ENCODE measurements at places on chromosomes 16 and 17.

DNA sequence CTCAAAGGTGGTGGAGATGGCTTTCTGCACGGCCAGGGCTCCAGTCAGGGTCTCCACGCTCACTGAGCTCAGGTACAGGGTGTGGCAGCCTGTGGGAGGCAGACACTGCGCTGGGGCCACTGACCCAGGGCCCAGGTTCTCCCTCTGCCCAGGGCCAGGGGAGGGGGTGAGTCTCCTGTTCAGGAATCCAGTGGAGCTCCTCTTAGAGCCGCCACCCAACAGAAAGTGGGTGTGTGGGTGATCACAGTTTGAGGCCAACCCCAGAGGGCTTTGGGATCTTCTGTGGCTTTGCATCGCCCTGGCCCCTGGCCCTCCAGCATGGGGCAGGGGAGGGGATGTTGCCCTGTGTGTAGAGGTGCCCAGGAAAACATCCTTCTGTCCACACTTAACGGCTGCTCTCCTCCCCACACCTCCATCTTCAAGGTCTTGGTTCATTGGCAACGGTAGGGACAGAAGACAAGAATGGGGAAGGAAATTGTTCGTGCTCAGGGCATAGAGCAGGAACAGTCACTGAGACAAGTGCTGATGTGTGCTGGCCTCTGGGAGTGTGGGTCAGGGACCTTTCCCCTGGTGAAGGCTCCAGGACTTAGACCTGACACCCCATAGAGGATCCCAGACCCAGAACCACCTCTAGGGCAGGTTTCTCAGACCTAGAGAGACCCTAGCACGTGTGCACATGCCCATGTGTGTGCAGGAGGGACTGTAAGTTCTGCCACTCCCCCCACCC lies 21.5 kb downstream of the TNS4 start:
- no peak for DNase-seq

DNA sequence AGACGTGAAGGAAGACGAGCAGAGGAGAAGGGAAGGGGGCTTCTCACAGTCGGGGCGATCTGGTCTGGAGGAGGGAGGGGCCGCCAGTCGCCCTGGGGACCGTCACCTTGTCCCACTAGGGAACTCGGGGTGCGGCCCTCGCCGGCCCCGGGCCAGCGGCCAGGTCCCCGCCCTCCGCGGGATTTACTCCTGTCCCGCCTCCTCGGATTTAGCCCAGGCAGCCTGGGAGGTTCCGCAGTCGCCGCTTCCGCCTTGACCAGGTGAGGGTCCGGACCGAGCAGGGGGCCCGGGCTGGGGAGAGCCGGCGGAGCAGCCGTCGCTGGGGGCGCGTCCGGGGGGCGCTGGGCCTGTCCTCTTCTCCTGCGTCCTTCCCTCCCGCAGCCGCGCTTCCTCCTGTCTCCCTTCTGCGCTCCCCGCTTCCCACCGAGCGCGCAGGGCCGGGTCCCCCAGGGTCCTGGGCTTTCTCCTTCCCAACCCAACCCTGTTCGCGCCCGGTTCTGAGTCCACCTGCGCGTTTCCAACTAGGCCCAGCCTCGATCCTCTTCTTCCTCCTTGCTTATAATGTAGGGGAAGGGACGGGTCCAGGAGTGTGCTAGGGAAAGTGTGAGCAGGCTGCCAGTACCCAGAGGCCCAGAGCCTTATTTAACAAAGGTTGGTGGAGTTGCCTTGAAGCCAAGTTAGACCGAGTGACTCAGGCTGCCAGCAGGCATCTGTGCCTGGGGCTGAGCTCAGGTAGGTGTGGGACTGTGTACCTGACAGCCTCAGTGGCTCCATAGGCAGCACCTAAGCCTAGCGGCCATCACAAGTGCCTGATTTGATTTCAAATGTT lies at the start of gene TNK1:
TSS of gene TNK1 (plus strand) at position 235 of the 829 bp plus-strand sequence. CDS start 1,838 bp downstream, outside the sequence.
- DNase-seq = no peak

DNA sequence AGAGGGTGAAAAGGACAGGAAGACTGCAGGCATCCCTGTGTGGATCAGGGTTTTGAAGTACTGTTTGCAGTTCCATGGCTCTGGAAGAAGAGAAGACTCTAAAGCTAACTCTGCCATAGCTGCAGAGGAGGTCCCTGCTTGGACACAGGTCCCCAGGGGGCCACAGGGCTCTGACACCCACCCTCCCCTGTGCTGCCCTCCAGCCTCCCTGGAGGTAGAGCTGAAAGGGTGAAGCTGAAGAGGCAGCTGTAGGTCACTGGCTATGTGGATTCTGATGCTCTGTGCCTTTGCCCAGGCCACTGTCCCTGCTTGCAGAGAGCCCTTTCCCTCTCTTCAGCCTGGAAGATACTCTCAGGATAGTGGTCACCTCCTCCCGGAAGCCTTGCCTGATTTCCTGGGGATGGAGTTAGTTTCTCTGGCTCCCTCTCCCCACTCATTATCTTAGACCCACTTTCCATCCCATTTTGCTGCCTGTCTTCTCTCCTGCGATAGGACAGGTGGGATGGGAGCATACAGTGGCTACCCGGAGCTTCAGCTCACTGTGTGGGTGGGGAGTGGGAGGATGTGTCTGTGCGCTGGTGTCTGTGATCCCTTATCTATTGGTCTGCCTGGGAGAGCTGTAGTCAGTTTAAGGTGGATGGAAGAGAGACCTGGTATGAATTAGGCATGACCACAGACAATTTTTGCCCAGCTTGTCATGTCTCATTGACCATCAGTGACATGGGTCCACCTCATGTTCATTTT lies 89.8 kb upstream of the TMEM97 start:
- no peak for DNase-seq

DNA sequence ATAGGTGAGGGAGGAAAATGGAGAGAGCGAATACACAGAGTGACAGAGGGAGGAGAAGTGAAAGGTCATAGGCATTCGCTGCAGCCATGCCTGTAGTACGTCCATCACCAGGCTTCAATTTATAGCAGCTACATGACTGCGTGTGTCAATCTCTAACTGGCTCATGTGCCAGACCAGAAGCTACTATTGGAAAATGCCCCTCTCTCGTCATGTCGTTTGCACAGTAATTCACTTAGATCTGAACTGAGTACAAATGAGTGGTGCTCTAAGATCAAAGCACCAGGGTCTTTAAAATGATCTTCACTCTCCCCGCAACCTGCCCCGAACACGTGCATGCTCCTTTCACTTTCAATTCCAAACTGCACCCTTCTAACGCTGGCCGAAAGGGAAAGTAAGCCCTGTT lies 51.3 kb downstream of the ADCY9 start:
- DNase-seq = no peak

- DNase-seq = no peak
Measured at GRCh38 chr16:87897521-87898505, 28.5 kb upstream of the SLC7A5 start.

- no peak for DNase-seq
Measured at GRCh38 chr17:7992924-7993323, 9.5 kb upstream of the GUCY2D start.

- DNase-seq = no peak
Measured at GRCh38 chr17:5500247-5500588, 13.9 kb downstream of the MIS12 start.

DNA sequence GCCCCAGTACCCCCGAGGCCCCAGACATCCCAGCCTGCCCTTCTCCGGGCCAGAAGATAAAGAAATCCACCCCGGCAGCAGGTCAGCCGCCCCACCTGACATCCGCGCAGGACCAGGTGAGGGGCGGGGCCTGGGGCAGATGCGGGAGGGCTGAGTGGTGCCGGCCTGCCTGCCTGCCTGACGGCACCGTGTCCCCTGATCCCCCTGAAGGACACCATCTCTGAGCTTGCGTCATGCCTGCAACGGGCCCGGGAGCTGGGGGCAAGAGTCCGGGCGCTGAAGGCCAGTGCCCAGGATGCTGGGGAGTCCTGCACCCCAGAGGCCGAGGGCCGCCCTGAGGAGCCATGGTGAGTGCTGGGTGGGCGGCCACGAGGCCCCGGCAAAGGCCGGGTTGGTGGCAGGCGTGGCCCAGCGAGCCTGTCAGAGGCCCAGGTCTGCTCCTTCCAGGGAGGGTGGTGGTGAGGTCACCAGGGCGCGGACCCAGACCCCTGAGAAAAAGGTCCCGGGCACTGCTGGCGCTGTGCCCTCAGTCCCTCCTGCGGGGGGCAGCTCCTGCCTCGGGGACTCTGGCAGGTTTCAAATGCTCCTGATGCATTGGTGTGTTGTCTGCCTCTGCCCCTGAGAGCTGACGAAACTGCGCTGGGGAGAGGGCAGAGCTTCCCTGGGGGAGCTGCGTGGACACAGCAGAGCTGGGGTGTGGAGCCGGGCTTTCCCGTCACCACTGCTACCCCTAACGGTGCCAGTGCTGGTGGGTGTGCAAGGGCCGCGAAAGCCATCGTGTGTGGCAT lies 1.2 kb downstream of the CDT1 start:
- DNase-seq = no peak
